ENCODE measurements at places on chromosomes 4 and X.

DNA sequence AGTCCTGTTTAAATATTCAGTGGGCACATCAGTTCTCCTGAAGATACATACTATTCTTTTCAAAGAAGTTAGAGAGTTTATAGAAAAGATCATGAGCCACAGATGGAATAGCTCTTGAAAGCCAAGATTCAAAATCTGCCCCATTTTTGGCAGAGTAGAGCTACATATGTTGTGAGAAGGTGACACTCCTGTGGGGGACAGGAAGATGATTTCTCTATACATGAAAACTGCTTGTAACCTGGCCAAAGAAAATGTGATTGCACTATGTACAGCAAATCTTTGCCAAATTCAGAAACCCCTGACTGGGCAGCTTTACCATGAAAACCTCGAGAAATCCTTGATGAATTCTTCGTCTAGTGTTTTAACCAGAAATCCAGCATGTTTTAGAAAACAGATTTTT lies 44.9 kb downstream of the GPM6A start:
- no peak for DNase-seq

DNA sequence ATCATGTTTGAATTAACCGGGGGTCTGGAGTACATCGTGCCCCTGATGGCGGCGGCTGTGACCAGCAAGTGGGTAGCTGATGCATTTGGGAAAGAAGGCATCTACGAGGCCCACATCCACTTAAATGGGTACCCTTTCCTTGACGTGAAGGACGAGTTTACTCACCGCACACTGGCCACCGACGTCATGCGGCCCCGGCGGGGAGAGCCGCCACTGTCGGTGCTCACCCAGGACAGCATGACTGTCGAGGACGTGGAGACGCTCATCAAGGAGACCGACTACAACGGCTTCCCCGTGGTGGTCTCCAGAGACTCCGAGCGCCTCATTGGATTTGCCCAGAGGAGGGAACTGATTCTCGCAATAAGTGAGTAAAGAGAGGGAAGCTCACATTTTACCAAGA lies 56.9 kb downstream of the CLCN4 start:
- no peak for DNase-seq

DNA sequence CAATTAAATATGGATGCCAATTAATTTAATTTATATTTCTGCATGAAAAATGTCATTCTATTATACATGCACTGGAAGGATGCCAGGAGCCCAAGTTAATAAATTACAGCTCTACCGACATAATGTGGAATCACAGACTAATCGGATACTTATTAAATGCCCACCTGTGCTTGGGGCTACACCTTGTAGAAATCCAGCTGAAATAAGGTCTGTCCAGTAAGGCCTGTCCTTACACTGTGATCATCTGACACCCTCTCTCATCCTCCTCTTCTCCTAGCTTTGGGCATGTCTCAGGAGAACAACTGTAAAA lies 6.0 kb upstream of the SHISA3 start:
- DNase-seq: no peak

GRCh38 chr4:68905598-68905938 lies 46.0 kb downstream of the UGT2A3 start:
- DNase-seq: no peak

- no peak for DNase-seq
Observed at GRCh38 chr4:129862461-129862860, 766.5 kb downstream of the C4orf33 start.

DNA sequence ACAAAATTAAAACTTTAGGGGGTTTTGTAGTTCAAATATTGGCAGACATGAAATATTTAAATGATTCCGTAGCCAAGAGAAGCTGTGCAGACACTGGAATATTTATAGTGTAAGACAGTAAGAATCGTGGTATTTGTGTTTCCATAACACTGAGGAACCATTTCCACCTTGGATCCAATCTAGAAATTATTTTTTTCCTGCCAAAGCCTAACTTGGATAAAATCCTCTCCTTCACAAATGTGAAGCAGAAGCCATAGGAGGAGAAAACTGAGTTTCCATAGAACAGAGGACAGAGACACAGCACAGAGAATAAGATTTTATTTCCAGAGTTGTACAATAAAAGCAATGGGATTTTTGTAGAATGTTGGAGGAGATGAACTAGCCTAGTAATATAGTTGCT lies 19.9 kb upstream of the SRPX start:
- no peak for DNase-seq

DNA sequence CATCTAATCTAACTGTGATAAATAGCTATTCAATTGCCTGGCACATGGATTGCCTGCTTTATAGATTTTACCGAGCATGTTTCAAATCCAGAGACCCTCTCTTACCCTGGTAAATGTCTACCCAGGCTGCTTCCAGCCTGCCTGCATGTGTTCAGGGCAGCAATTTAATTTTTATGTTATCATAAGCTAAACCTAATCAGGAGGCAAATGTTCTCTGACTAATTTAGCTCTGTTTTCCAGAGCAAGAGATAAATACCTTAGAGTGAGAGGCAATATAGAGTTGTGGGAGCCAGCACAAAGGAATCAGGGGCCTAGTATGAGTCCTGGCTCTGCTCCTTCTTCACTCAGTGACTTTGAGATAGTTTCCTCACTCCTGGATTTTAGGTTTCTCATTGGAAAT lies 37.7 kb downstream of the PARM1 start:
- DNase-seq: no peak

GRCh38 chr4:13536607-13537006 lies 7.7 kb downstream of the NKX3-2 start:
- DNase-seq: no peak

GRCh38 chrX:10926891-10927290 lies 184.2 kb upstream of the HCCS start:
- DNase-seq: no peak

- no peak for DNase-seq
Observed at GRCh38 chrX:33906971-33907370, 225.1 kb downstream of the FAM47A start.

- no peak for DNase-seq
Observed at GRCh38 chr4:76504613-76505465, 69.8 kb downstream of the SHROOM3 start.

DNA sequence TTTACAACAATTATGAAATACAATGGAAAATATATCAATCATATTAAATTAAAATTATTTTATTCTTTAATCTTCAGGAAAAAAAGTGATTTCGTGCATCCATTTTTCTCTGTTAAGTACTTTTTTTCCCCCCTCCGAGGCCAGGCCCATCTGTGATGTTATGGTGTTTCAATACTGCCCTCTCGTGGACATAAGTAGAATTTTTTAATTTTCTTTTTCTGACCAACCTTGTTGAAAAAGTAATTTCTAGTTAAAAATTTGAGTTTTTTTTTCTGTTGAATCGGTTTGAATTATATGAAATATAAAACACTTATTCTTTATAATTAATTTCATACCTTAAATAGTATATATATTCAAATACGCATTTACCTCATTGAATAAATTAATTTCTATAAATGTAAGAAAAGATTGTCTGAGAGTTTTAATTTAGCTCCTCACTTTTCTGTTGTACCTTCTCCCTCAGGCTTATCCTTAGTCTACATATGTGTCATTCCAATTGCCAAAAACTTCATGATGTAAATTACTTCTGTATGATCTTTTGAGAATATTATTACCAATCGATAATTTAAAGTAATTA lies 175.8 kb upstream of the TECRL start:
- no peak for DNase-seq

- no peak for DNase-seq
Observed at GRCh38 chr4:182807767-182808548, 109.2 kb downstream of the DCTD start.

GRCh38 chr4:55808186-55808585 lies 11.4 kb upstream of the EXOC1L start:
- DNase-seq: no peak

GRCh38 chr4:1195109-1195671 lies 22.8 kb upstream of the SPON2 start:
- no peak for DNase-seq
